ENCODE measurements at places on chromosomes 4 and X.

DNA sequence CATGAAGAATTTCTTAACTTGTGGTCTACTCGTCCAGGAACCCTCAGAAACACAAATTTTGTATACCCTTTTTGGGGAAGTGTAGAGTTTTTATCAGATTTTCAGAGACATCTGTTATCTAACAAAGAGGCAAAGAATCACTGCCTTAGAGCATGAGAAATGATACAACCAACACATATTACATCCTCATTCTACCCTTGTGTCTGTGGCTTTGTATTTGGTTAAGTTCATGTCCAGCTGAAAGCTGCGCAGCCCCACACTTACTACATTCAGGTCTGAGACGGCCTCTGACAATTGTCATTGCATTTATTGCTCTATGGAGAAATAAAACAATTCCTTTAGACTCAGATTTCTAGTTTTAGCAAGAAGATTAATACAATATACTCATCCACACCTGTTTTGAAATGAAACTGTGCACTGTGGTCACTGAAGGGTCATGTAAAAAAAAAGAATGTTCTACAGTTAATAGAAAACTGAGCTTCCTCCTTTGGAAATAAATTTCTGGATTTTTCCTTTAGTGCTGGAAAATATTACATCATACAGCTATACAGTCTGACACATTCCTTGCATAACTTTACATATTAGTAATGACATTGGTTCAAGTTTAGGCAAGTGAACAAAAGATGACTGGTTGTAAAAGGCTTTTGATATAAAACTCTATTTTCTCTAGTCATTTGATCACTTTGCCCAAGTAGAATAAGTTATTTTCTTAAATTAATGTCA, 39.8 kb downstream of the GLRB start:
- DNase-seq: no peak

DNA sequence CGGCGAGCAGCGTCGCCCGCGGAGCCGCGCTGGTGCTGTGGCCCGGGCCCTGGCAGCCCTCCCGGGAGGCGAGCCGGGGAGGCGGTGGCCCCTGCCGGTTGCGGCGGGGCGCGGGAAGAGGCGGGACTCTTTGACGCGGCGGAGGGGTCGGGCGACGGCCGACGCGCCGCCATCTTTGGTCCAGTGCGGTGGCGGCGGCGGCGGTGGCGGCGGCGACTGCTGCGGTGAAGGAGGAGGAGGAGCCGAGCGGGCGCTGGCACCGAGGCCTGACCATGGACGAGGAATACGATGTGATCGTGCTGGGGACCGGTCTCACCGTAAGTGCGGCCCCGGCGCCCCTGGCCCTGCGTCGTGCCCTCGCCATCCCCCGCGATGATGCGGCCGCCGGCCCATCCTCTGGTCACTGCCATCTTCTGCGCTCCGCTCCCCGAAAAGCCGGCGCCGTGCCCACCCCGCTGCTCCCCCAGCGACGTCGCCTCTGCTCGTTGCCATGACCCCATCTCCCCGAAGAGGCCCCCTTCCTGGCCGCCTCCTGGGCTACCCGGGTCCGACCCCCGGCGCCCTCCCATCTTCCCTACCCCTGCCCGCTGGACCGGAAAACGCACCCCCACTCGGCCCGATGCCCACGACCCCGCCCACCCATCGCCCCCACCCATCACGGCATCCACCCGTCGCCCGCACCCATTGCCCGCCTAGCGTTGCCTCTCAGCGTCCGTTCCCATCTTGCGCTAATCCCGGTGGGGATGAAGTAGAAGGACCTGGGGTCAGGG, at the start of gene GDI1:
Gene GDI1, plus strand, starts transcription at position 172 of the 770 bp plus-strand sequence. Its CDS starts 101 bp downstream, at position 273.
- DNase-seq: peak; percentile 55

DNA sequence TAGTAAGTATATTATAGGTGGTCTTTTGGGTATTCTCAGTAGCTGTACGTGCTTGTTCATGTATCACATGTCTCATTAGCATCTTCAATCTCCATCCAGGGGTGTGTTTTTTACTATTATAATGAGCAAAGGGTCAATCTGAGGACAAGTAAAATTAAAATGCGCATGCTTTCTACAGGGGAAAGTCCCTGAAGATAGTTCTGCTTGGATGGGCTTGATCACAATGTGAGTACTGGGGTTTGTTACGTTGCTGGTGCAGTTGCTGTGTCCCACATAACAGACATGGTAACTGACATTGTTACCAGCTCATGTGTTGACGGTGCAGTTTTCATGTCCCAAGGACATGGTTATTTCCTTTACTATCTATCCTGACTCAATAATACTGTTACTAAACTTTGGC, 65.9 kb downstream of the UCHL1 start:
- no peak for DNase-seq

DNA sequence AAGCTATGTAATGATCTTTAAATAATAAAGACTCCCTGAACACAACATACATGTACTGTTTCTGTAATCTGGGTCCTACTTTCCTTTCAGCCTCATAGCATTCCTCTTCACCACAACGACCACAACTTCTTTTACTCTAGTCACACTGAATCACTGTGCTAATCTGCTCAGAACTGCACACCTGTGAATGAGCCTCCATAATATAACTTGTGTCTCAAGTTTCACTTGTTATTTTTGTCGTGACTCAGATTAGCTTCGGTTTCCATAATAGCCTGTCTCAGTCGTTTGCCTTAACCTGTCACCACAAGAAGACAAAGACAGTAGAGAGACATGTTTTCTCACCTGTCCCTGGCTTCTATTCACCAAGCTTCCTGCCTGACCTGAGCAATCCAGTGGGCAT, 61.8 kb downstream of the MAGED1 start:
- DNase-seq: no peak

DNA sequence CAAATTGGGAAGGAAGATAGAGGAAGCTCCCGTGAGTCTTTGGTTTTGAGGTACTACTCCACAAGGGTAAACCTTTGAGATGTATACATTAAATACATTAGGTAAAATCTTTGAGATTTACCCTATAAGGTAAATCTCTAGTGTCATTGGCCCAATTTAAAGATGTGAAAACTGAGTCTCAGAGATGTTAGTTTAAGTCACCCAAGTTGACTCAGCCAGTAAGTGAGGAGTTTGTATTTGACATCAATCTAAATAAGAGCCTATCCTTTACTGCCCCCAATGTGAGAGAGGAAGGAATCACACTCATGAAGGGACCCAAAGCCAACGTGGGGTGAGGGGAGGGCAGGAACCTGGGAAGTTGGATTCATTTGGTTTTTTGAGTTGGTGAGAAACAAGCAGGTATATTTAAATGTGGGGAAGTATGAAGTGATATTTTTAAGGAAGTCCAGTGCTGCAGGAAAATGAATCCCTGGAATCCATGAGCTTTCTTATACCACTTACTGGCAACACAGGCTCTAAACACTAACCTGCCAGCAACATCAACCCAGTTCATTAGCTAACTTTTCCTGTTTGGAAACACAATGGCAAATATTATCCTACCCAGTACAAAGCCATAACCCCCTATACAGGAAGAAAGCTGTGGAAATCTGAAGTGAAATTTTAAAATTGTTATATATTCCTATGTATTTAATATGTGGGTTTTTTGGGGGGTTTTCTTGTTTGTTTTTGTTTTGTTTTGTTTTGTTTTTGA, 55.3 kb downstream of the PALLD start:
- DNase-seq: no peak

DNA sequence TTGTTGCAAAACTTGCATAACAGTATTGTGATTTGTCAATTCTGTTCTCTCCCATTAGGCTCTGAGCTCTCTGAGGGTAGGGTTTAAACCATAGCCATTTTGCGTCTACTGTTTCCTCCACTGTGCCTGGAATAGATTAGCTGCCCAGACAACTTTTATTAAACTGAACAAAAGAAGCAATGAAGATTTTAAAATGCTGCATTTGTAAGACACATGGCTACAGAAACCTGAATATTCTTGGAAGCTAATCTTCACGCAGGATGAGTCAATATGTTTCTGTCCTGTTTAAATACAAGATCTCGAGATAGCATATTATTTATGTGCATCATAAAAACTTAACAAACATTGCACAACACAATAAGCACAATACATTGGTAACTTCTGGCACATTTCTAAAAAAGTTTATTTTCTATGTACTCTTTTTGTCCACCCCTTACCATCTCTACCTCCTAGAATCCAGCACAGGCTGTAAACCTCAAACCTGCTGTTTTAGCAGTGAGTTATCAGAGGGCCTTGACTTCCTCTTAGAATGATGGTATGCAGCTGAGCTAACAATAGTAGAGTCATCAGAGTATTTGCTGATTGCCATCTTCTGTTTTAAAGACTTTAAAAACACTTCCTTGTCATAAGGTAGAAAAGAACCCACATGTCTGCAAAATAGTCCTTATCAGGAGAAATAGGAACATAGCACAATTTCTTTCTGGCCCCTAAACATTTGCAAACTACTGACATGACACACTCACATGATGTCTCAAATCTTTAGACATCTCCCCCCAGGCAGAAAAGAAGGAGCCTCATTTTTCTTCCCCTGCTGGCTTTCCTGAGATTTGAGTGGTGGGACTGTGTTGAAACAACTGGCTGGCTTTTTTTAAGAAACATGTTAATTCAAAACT, 10.6 kb upstream of the CCNG2 start:
- DNase-seq: no peak

DNA sequence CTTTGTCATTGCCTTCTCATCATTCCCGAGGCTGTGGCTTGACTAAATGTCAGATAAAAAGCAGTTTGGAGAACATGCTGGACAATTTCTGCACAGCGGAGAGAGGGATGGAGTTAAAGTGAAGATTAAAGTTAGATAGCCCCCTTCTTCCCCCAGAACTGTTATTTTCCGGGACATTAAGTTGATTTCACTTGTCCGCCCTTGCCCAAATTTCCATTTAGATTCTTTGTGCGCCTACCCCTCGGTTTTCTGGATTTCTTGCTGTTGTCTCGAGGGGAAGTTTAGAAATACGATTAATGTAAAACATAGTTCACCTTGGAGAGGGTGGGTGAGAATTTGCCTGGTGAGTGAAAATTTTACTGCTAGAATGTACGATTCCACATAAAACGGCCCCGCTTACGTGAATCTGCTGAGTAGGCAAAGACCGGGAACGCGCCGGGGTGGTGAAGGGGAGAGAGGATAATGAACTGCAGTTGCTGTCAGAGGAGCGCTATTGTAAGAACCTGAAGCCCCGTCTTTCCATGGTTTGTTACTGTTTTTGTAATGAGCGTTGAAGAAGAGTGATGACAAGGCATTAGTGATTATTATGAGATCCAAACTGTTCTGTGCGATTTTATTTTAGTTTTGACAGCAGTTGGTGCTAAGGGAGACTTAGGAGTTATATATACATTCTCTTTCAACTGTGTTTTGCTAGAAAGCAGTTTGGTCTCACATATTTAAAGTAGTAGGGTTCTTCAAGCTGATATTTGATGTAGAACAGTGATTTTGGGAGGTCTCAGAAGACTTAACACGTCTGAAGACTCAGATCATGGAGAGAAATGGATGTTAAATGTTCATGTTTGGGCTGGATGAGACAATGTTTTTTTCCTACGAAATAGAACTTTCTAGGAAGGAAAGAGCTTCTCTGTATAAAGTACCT, 73.0 kb downstream of the AFF1 start:
- DNase-seq: peak; percentile 49

DNA sequence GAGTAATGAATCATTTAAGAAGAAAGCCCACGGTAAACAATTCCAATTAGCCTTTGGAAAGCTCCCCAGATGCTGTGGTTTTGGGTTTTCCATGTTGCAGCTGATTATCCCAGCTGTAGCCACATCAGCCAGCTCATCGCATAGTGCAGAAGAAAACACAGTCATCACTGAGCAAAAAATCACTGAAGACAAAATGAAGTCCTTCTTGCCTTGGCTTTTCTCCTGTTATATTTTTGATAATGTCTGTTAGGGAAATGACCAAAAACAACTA, 193.0 kb upstream of the C1QTNF7 start:
- no peak for DNase-seq

DNA sequence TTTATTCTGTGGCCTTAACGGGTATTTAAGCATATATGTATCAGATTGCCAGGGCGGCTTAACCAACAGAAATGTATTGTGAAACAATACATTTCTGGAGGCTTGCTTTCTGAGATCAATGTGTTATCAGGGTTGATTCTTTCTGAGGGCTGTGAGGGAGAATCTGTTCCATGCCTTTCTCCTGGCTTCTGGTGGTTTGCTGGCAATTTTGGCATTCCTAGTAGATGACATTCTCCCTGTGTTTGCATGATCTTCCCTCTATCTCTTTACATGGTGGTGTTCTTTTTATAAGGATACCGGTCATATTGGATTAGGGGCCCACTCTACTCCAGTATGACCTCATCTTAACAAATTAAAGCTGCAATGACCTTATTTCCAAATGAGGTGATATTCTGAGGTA, 16.9 kb upstream of the CEP135 start:
- no peak for DNase-seq

- DNase-seq: no peak
These were observed 172.1 kb downstream of the PRKX start for GRCh38 chrX:3541336-3541735.

GRCh38 chrX:102650903-102651241, 411 bp upstream of the GPRASP1 start:
- no peak for DNase-seq

DNA sequence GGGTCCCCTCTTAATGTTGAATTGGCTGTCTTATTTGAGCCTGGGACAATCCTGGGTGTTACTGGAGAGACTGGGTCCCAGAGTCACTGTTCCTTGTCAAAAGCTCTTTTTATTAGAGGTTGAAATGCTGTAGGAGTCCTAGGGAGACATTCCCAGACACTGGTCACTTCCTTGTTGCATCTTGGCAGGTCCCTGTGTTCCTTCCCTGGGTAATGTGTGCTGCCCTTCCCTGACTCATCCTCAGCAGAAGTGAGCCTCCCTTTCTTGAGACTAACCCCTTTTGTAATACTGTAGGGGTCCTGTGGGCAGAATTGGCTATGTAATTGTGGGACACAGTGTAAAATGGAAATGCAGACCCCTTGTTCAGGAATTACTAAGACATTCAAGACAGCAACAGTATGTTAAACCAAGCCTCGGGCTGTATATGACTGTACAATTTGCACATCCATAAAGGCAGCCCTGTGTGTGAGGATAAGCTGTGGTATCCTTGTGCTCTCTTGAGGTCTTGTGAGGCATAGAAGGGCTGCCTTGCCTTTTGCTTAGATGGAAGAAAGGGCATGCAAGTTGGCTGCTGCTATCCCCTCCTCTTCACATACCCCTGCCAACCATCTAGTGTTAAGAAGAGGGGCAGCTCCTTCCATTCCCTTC, 53.5 kb downstream of the DCLK2 start:
- no peak for DNase-seq

DNA sequence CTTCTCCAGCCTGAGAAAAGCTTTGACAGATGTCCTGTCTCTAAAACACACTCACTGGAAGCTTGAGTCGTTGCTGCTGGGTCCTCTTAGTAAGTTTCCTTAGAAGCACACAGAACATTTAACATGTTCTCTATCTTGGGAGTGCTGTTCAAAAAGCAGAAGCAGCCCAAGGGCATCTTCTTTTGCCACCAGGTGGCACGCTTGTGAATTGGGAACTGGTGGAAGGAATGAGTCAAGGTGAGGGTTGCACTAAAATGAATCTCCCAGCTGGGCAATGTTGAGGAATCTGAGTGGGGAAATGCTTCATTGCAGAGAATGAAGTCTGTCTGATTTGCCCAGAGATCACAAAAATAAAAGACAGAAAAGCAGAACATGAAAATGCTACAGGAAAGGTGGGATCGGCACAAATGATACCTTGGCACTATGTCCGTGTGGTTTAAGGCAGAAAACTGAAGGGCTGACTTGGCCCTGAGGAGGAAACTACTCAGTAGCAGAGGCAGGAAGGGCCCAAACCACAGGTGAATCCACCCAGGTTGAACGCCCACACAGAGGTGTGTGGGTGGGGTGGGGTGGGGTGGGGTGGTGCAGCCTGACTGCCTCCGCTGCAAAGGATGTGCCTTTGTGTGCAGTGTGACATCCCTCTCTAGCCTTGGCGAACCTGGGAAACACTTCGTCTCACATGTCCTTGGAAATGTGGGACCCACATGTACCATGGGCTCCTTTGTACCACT, 26.0 kb downstream of the KIT start:
- peak; percentile 52 for DNase-seq

- DNase-seq: no peak
These were observed 747.6 kb downstream of the PCDH7 start for GRCh38 chr4:31467781-31468180.

All from activated naive CD4-positive, alpha-beta T cell treated with Interleukin-2 at 50 U/mL for 16 hours (primary cell).